K562 (cell line): ENCODE measurements at places on chromosomes 3 and 15. TPM values are rescaled to one million over a fixed set of nuclear protein-coding genes. Genes with fewer than 3 reads are reported as not detected.
A peak's percentile ranks its signal among the peaks of the same experiment; 100 is the strongest.

- H3K36me3 ChIP-seq, result peaks cover 89% of the 10 kb centered on the region; the same call in 2 of the 3 replicates
- DNase-seq, result no peak
- H3K27ac ChIP-seq, result no peak overlapping the region
Measured at GRCh38 chr3:126464093-126464492, 11.6 kb downstream of the ZXDC start.

DNA sequence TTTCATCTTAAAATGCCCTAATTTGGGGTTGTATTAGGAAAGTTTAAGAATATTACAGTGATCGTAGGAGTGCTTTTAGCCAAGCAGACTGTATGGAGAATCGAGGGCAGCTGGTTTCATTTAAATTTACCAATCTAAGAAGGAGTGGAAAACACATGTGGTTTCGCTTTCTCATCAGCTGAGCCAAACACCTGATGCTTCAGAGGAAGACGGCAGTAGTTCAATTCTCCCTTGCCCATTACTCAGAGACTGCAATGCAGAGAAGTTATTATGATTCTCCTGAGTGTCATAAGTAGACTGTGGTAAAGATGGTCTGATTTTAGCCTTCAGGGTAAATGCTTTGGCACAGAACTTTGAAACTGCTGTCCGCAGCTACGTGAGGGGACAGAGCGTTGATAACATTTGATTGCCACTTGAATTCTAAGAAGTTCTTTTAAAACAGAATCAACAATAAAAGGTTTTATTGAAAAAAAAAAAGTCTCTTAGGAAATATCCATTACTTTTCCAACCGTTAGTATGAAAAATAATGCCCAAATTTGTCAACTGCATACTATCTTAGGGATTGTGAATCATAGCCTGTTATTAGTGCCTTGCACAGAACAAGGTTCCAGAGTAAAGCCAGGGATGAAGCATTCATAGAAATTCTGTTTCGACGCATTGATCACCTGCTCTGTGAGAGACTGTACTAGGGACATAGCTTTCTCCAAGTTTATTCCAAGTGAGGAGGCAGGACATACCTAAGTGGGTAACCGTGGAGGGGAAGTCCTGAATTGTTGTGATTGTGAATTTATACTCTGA is 25.6 kb downstream of the LYSMD4 start:
- H3K4me1 ChIP-seq, result no peaks in the 10 kb centered on the region; the same call in 1 of the 2 replicates
- no peaks in the 10 kb centered on the region for H3K27me3 ChIP-seq
- H3K4me3 ChIP-seq, result no peak overlapping the region
- no peaks in the 10 kb centered on the region for H3K36me3 ChIP-seq
- DNase-seq, result no peak

DNA sequence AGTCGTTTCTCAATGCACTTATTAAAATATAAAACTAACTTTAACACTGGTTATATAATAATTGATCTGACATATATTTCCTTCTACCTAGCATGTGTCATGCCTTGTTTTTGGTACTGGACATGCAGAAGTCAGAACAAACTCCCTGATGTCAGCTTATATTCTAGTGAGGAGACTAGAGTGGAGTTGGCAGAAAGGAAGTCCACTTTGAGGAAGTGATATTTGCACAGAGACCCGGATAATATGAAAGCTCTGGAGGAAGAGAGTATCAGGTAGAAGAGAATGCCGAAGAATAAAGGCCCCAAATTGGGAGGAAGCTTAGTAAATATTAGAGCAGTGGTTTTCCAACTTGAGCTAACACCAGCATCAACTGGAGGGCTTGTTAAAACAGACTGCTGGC is 24.6 kb upstream of the ZNF280D start:
- H3K36me3 ChIP-seq, result no peaks in the 10 kb centered on the region
- no peak overlapping the region for H3K4me3 ChIP-seq
- peaks cover 16% of the 10 kb centered on the region for H3K4me1 ChIP-seq
- DNase-seq, result no peak
- H3K27ac ChIP-seq, result no peak overlapping the region

DNA sequence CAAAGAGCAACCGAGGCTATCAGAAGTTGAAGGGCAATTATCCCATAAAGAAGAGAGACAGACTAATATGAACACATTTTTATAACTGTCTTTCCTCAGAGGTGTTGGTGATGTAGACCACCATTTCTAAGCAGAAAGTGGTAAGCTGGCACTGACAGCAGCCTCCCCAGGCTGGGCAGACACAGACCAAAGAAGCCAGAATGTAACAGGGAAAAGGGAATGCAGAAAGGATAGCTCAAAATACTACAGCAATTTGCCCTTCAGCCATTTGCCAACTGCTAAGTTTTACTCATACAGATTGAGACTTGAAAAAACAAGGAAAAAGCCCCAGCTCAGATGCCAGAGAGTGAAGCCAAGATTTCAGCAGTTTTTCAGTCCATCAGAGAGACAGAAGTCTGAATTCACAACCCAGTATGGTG is 73.5 kb upstream of the ABI3BP start:
- DNase-seq, result no peak
- H3K27me3 ChIP-seq, result no peaks in the 10 kb centered on the region
- no peak overlapping the region for H3K27ac ChIP-seq
- no peaks in the 10 kb centered on the region for H3K36me3 ChIP-seq

GRCh38 chr3:152151216-152151876 is 117.4 kb upstream of the MBNL1 start:
- no peaks in the 10 kb centered on the region for H3K27me3 ChIP-seq
- no peak overlapping the region for H3K4me3 ChIP-seq
- H3K36me3 ChIP-seq, result no peaks in the 10 kb centered on the region
- DNase-seq, result no peak

The PAK6 gene
- total RNA-seq, result 0.20 and 0.47 TPM in 2 replicates

DNA sequence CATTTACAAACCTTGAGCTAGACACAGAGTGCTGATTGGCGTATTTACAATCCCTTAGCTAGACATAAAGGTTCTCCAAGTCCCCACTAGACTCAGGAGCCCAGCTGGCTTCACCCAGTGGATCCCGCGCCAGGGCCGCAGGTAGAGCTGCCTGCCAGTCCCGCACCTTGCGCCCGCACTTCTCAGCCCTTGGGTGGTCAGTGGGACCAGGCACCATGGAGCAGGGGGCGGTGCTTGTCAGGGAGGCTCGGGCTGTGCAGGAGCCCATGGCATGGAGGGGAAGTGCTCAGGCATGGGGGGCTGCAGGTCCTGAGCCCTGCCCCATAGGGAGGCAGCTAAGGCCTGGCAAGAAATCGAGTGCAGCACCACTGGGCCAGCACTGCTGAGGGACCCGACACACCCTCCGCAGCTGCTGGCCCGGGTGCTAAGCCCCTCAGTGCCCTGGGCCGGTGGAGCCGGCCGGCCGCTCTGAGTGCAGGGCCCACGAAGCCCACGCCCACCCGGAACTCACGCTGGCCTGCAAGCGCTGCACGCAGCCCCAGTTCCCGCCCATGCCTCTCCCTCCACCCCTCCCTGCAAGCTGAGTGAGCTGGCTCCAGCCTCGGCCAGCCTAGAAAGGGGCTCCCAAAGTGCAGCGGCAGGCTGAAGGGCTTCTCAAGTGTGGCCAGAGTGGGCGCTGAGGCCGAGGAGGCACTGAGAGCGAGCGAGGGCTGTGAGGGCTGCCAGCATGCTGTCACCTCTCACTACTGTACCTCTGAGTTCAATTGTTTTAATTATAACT is 1213.9 kb downstream of the OTOL1 start:
- no peaks in the 10 kb centered on the region for H3K4me1 ChIP-seq
- H3K4me3 ChIP-seq, result no peak overlapping the region
- no peak overlapping the region for H3K27ac ChIP-seq
- no peaks in the 10 kb centered on the region for H3K27me3 ChIP-seq
- H3K36me3 ChIP-seq, result no peaks in the 10 kb centered on the region

DNA sequence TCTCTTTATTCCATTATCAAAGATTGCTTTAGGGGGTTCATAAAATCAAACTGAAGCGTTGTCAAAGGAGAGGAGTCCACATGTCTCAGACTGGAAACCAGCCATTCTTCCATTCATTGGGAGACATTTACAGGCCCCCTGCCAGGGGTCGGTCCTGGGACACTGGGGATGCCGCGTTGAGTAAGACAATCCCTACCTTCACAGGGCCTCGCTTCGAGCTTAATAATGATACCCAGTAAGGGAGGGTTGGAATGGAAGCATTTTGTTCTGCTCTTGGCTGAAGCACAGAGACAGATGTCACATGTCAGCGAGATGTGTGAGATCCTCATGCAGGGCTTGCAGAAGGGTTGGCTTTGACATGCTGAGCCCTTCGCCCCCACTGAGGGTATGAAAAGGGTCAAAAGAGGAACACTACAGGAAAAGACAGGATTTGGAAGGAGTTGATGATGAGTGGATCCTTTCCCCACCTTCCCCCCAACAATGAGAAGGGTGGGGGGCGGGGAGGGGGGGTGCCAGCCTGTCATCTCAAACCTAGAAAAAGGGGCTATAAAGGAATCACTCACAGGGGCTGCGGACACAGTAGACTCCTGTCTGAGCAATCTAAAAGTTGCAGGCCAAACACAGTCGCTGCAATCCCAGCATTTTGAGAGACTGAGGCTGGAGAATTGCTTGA is 25.6 kb upstream of the ARL8B start:
- H3K27ac ChIP-seq, result no peak overlapping the region
- DNase-seq, result no peak
- H3K36me3 ChIP-seq, result no peaks in the 10 kb centered on the region
- H3K27me3 ChIP-seq, result no peaks in the 10 kb centered on the region

DNA sequence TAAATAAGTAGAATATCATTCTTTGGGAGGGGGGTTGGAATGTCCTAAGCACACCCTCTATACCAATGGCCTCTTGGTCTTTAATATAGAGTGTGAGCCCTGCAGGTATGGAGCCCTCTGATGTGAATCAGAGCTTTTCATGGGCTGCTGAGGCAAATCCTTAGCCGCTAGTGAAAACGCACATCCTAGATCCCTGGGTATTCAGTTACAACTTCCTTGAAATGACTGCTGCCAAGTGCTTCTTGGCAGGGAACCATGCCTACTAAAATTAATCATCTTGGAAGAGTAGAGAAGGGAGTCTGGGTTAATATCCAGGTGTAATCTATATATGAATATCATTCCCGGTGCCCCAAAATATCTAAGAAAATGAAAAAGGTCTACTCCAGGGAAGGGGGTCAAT is 109.1 kb downstream of the POLQ start:
- H3K27ac ChIP-seq, result no peak overlapping the region
- H3K27me3 ChIP-seq, result no peaks in the 10 kb centered on the region
- no peak overlapping the region for H3K4me3 ChIP-seq
- H3K36me3 ChIP-seq, result peaks cover 53% of the 10 kb centered on the region
- H3K4me1 ChIP-seq, result no peaks in the 10 kb centered on the region; the same call in 1 of the 2 replicates

GRCh38 chr15:90794538-90794937 is 73.8 kb upstream of the FURIN start:
- no peak overlapping the region for H3K4me3 ChIP-seq
- H3K27ac ChIP-seq, result no peak overlapping the region
- no peaks in the 10 kb centered on the region for H3K27me3 ChIP-seq
- no peaks in the 10 kb centered on the region; the same call in 1 of the 3 replicates for H3K4me1 ChIP-seq
- DNase-seq, result no peak
- H3K36me3 ChIP-seq, result peaks cover 79% of the 10 kb centered on the region

GRCh38 chr15:39515765-39516164 is 65.1 kb upstream of the THBS1 start:
- no peak overlapping the region for H3K4me3 ChIP-seq
- no peaks in the 10 kb centered on the region for H3K36me3 ChIP-seq
- no peak for DNase-seq

DNA sequence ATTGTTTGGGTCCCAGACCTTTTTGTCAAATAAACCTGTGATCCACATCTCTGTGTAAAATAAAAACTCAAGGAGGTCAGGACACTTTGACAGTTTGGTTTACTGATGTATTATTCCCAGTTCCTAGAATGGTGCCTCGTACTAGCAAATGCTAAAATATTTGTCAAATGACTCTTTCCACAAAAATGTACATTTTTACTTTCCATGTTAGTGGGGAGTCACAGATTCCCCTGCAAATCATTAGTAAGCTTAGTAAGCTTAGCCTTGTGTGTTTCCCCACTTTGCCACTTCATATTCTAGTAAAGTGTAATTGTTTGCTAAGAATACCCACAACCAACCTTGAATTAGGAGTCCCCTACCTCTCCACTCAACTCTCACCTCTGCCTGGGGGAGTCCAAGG is 2.4 kb upstream of the MAGI1 start:
- H3K4me3 ChIP-seq, result no peak overlapping the region
- no peaks in the 10 kb centered on the region for H3K36me3 ChIP-seq
- H3K27me3 ChIP-seq, result peaks cover 30% of the 10 kb centered on the region
- no peak for DNase-seq
- H3K4me1 ChIP-seq, result no peaks in the 10 kb centered on the region

The FBXL22 gene
- total RNA-seq, result not detected in 2 replicates

DNA sequence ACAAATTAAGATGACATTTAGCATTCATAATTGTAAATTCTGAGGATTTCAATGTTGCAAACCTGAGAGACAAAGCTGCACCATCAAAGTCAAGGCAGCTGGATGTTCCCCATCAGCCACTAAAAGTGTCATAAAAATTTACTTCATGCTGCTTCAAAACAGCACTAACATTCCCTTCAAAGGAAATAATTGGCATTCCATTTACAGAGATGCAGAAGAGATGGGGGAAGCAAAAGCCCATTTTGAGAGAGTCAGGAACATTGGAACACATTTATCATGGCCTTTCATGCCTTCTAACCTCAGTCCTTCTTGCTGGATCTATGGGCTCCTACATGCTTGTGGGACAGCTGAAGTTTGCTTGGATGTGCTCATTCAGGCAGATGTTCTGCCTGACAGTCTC is 6.4 kb upstream of the TMEM158 start:
- no peaks in the 10 kb centered on the region; the same call in 2 of the 3 replicates for H3K36me3 ChIP-seq
- no peaks in the 10 kb centered on the region; the same call in 1 of the 2 replicates for H3K4me1 ChIP-seq
- H3K27ac ChIP-seq, result no peak overlapping the region
- no peak for DNase-seq

GRCh38 chr3:184289426-184289938 is 9.6 kb upstream of the PSMD2 start:
- peaks cover 47% of the 10 kb centered on the region for H3K27me3 ChIP-seq
- H3K27ac ChIP-seq, result no peak overlapping the region
- peaks cover 12% of the 10 kb centered on the region; the same call in 1 of the 2 replicates for H3K4me1 ChIP-seq

The TM4SF18 gene
- total RNA-seq, result not detected in 2 replicates

DNA sequence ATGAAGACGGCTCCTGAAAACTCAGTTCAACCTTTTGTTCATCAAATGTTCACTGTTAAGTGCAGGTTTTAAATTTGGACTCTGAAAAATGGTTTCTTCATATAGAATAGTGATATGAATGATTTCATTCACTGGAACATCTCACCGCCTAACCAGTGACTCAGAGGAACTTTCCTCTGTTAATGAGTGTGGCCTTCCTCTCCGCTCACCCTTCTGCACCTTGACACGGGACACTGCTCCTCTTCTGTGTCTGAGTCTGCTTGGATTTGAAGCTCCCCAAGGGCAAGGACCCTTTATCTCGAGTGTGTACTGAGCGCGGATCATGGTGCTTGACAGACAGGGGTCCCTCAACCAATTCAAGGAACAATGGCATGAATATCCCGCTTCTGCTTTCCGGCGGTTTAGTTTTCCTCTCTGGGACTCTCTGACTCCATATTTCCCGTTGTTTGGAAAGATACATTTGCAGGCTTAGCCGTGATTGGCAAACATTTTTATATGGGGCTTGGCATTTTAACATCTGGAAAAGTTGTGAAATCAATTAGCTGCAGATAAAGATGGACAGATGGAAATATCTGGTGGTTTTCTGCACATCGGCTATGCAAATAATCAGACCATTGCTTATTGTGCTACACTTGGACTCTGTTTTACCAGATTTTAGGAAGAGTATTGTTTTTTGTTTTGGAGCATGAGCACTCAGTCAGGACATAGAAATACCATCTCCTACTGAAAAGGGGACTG is 20.9 kb downstream of the KBTBD8 start:
- H3K27me3 ChIP-seq, result no peaks in the 10 kb centered on the region
- DNase-seq, result no peak
- no peak overlapping the region for H3K4me3 ChIP-seq
- no peaks in the 10 kb centered on the region for H3K36me3 ChIP-seq
- H3K27ac ChIP-seq, result peak overlapping the region; percentile 61
- H3K4me1 ChIP-seq, result peaks cover 40% of the 10 kb centered on the region

GRCh38 chr15:88631464-88632028 is 7.3 kb upstream of the ISG20 start:
- H3K4me3 ChIP-seq, result no peak overlapping the region
- H3K4me1 ChIP-seq, result peaks cover 15% of the 10 kb centered on the region; the same call in 1 of the 2 replicates
- H3K27me3 ChIP-seq, result no peaks in the 10 kb centered on the region
- H3K27ac ChIP-seq, result no peak overlapping the region
- DNase-seq, result no peak
